ENCODE measurements at places on chromosomes 5 and 9.

DNA sequence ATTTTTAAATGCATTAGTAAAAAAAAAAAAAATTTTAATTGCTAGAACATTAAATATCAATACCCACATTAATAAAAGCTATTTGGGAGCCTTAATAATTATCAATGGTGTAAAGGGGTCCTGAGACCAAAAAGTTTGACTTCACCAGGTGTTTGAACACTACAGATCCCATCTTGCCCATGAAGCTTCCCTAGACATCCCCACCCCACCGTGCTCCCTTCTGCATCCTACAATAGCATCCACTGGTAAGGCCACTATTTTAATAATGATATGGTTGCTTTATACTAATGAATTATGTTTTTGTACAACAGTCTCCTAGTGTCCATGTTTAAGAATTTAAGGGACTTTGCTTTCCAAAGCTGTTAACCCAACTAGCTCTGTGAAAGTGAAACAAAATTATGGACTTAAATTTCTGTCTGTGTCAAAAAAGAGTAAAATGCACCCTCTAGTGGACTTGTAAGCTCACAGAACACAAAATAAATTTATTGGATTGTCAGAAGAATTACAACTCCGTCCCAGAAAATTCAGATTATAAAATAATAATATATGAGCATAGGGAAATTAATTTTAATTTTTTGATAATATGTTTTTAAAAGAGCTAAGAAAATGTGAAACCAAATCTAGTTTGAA lies 76.0 kb downstream of the ARL15 start:
- no peak for DNase-seq

DNA sequence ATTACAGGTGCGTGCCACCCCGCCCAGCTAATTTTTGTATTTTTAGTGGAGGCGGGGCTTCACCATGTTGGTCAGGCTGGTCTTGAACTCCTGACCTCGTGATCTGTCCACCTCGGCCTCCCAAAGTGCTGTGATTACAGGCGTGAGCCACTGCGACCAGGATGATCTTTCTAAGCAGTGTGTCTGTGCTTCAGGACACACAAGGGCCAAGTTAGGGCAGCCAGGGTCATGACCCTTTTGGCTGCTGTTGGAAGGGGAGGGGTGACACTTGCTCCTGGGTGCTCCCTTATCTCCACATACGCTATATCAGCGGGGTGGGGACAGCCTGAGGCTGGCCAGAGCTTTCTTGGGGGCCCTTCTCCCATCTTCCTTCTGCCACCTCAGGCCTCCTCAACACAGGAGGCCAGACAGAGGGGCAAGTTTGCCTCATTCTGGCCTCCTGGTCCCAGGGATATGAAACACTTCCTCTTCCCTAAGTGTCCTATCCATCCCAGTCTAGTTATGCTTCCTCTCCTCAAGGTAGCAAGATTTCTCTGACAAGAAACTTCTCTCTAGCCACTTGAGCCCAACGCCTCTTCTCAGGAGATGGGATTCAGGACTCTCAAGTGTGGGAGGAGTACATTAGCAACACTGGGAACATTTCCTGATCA lies 1.9 kb upstream of the ZNF79 start:
- no peak for DNase-seq

GRCh38 chr5:133799571-133800237 lies 168.7 kb downstream of the C5orf15 start:
- no peak for DNase-seq

GRCh38 chr5:7878381-7878873 lies 9.5 kb downstream of the MTRR start:
- DNase-seq: no peak

DNA sequence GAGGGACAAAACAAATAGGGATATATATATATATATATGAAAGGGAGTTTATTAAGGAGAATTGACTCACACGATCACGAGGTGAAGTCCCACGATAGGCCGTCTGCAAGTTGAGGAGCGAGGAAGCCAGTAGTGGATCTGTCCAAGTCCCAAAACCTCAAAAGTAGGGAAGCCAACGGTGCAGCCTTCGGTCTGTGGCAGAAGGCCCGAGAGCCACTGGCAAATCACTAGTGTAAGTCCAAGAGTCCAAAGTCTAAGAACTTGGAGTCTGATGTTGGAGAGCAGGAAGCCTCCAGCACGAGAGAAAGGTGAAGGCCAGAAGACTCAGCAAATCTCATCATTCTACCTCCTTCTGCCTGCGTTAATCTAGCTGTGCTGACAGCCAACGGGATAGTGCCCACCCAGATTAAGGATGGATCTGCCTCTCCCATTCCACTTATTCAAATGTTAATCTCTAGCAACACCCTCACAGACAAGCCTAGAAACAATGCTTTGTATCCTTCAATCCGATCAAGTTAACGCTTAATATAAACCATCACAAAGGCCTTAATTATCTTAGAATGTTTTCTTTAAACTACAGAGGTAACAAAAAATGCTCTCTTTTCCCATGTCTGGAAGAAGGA lies 23.8 kb upstream of the DAB2 start:
- no peak for DNase-seq

- DNase-seq: no peak
Measured at GRCh38 chr5:59222687-59223511, 640.0 kb downstream of the RAB3C start.

DNA sequence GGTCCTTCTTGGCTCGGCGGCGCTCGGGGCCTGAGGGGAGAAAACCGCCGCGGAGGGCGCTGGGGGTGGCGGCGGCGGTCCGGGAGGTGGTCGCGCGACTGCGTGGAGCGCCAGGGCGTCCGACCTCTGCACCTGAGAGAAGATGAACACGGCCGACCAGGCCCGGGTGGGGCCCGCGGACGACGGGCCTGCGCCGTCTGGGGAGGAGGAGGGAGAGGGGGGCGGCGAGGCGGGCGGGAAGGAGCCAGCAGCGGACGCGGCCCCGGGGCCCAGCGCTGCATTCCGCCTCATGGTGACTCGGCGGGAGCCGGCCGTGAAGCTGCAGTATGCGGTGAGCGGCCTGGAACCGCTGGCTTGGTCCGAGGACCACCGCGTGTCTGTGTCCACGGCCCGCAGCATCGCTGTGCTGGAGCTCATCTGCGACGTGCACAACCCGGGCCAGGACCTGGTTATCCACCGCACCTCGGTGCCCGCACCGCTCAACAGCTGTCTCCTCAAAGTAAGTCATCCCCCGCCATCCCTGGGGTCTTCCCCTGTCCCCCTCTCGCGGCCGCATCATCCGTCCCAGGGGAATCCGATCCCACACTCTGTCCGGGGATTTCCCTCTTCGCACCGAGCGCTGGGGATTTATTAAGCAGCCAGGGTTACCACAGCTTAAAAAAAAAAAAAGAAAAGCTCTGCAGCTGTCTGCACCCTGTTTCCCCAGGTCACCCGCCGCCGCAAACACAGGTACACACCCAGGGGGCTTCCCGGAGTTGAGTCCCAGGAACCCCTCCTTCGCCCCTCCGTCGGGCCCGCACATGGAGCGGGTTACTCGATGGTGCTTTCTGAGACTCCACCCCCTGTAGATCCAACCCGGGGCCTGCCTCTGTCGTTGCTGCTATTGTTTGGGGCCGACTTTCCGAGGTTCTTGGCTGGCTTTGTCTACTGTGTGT lies at the start of gene GTF3C4:
TSS of gene GTF3C4 (plus strand) at position 8 of the 935 bp plus-strand sequence. CDS start at position 143, 135 bp downstream.
- DNase-seq: no peak

- no peak for DNase-seq
Measured at GRCh38 chr5:171623551-171624097, 162.0 kb upstream of the SMIM23 start.

- no peak for DNase-seq
Measured at GRCh38 chr9:137488327-137488653, 29.2 kb upstream of the NSMF start.

DNA sequence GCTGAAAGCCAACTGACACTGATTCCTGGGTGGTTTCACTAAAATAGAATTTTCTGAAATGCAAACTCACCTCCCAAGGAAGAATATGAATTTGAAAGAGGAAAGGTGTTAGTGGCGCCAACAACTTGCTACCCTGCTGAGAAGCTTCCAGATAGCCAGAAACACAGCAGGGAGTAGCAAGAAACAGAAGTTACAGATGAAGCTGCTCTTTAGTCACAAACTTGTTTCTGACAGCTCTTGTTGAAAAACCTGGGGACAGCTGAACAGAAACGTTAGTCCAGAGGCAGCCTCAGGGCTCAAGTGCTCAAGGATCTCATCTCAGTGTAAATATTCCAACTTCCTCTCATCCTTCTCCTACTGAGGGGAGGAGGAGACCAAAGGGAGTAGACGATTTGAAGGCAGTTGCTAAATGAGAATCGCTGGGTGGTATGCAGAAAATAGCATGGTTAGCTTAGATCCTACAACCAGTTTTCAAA lies 184.1 kb downstream of the PDE4D start:
- no peak for DNase-seq

DNA sequence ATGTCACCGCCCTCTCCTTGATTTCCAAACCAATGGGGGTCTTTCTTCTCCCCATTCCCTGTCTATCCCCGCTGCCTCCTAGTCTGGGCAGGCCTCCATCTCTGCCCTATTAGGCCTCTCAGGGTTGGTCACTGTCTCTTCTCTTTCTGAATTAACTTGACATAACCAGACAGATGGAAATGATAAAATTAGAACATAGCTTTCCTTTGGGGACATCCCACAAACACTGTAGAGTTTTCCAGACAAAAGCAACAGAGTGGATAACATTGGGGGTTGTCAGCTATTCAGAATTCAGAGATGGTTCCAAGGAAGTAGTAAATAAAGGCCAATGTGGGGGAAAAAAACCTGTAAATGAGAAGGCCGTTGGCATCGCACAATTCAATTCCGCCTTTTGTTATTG lies 24.7 kb downstream of the LHX6 start:
- DNase-seq: no peak

GRCh38 chr9:133167769-133168168 lies 4.1 kb upstream of the GBGT1 start:
- no peak for DNase-seq

DNA sequence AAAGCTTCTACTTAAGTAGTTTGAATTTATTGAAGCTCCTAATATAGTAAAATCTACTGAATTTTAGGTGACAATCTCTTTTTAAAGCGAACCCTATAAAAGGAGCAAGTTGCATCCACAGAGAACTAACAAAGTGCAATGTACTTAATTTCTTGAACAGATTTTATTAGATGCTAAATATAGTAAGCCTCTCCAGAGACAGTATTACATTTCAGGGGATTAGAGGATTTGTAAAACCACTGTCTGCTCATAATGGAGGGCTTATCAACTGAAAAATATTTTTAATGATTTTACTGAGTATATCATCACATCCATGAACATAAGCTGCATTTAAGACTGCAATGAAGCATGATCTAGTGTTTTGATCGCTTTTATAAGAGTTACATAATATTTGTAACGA lies 230.0 kb upstream of the EFNA5 start:
- DNase-seq: no peak

- no peak for DNase-seq
Measured at GRCh38 chr5:171588790-171589189, 169.3 kb downstream of the FGF18 start.

- no peak for DNase-seq
Measured at GRCh38 chr5:11482011-11482410, 422.2 kb downstream of the CTNND2 start.

DNA sequence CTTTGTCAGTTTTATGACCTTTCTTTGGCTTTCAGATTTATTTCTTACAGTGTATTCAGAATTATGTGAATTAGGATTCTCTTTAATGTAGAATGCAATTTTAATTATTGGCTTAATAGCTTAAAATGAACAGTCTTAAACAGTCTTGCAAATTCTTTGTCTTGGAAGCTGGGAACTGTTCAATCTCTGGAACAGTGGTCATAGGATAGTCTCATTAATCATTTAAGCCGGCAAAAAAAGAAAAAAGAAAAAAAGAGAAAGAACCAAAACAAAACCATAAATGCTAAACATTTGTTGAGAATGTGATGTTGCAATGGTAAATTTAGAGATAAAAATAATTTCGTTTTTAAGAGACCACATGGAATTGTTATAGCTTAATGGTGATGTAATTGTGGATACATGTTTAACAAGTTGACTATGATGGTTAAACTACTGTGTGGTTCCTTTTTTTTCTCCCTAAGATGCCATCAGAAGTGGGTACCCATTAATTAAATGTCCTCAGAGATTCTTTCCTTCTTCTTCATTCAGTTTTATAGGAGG lies 61.6 kb downstream of the NNT start:
- DNase-seq: no peak

GRCh38 chr5:14597080-14597479 lies 15.5 kb downstream of the OTULINL start:
- no peak for DNase-seq

GRCh38 chr5:22998362-22998761 lies 145.2 kb upstream of the CDH12 start:
- DNase-seq: no peak

- DNase-seq: no peak
Measured at GRCh38 chr9:93192721-93193387, 8.9 kb downstream of the WNK2 start.

DNA sequence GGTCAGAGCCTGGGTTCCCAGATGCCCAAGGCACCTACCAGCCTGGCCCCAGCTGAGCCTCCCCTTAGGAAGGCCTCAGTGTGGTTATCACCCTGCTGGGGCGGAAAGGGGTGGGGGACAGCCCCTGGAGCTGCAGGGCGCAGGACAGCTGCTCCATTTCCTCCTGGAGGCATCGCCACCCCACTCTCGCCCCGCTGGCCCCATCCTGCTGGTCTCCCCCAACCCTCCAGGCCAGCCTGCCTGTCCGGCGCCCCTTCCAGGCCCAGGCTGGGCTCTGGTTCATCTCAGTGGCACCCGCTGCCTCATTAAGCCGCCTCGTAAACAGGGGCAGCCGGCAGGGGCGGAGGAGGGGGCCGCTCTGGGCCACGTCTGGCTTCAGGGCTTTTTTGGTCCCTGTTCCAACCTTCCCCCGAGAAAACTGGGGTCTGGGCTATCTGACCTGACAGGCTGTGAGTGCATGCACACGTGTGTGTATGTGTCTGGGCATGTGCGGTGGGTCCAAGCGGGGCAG lies 30.8 kb upstream of the ENHO start:
- DNase-seq: no peak

GRCh38 chr5:145510769-145511168 lies 324.4 kb downstream of the PRELID2 start:
- DNase-seq: no peak

DNA sequence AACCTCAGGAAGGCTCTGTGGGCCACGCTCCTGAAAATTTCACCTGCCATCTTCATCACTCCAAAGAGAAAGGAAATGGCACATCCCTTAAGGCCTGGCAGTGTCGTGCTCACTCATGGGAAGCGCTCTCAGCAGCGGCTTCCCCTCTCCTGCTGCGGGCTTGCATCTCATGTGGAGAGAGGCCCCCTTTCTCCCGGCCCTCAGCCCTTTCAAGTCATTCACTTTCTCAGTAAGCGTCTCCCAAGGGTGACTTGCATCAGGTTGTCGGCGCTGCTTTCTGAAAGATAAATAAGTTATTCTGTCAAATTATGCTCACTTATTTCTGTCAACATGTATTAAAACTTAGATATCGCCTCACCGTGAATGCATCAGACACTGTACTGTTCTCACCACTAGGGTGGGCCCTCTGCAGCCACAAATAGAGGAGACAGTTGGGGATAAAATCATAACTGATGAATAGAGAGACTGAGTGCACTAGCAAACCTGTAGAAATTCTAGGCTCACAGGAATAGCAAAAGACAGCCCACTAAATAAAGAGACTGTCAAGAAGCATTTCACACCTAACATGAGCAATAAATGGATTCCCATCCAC lies 174.6 kb downstream of the RFK start:
- no peak for DNase-seq

Data from hypothalamus (tissue), 51 donors.